ENCODE measurements at places on chromosomes 12 and 14. TPM values are rescaled to one million over a fixed set of nuclear protein-coding genes. Genes with fewer than 3 reads are reported as not detected.

The SERPINA12 gene
- total RNA-seq: not detected

The PTPRB gene
- total RNA-seq: 1.7 TPM

The CCDC175 gene
- not detected for total RNA-seq

The LRCOL1 gene
- not detected for total RNA-seq

The OR6C68 gene
- not detected for total RNA-seq

The EML5 gene
- not detected for total RNA-seq

The OR6C2 gene
- total RNA-seq: not detected

The NKX2-1 gene
- 0.48 TPM for total RNA-seq

The FICD gene
- total RNA-seq: 5.7 TPM

The SIX1 gene
- 2.4 TPM for total RNA-seq

The JDP2 gene
- total RNA-seq: 47.2 TPM

The TTC9 gene
- total RNA-seq: 0.78 TPM

The ZC3H14 gene
- 44.1 TPM for total RNA-seq

The OTOGL gene
- not detected for total RNA-seq

The CLEC4C gene
- total RNA-seq: not detected

The AKAP6 gene
- total RNA-seq: 0.39 TPM

The KRT3 gene
- total RNA-seq: not detected

The FLRT2 gene
- 12.1 TPM for total RNA-seq

The DPY19L2 gene
- 1.8 TPM for total RNA-seq

The WDHD1 gene
- total RNA-seq: 8.2 TPM

The TMEM52B gene
- total RNA-seq: 3.8 TPM

The KRT6A gene
- 20.6 TPM for total RNA-seq

The PRIMA1 gene
- total RNA-seq: not detected

The SDR9C7 gene
- total RNA-seq: not detected

The PLEKHG7 gene
- total RNA-seq: 0.13 TPM

The DNAH10 gene
- 0.32 TPM for total RNA-seq
